ENCODE measurements at places on chromosomes 3 and 15. TPM values are rescaled to one million over a fixed set of nuclear protein-coding genes. Genes with fewer than 3 reads are reported as not detected.

ZNF860 gene
- total RNA-seq: 9.6 TPM

ATOSA gene
- 101 TPM for total RNA-seq

APH1B gene
- total RNA-seq: 20.2 TPM

U2SURP gene
- 204 TPM for total RNA-seq

GRCh38 chr3:59559721-59560435, 510.1 kb upstream of the CFAP20DC start:
- DNase-seq: no peak

- DNase-seq: no peak
Observed at GRCh38 chr3:63909431-63909830, 2.8 kb downstream of the SCAANT1 start.

GRCh38 chr3:72158639-72159326, 373.8 kb upstream of the PROK2 start:
- no peak for DNase-seq

GRCh38 chr3:25558121-25558520, 106.6 kb downstream of the TOP2B start:
- no peak for DNase-seq

GRCh38 chr15:83747050-83747717, 93.3 kb downstream of the ADAMTSL3 start:
- DNase-seq: peak; percentile 13

GRCh38 chr3:188082450-188082849, 71.5 kb upstream of the LPP start:
- DNase-seq: no peak

DNA sequence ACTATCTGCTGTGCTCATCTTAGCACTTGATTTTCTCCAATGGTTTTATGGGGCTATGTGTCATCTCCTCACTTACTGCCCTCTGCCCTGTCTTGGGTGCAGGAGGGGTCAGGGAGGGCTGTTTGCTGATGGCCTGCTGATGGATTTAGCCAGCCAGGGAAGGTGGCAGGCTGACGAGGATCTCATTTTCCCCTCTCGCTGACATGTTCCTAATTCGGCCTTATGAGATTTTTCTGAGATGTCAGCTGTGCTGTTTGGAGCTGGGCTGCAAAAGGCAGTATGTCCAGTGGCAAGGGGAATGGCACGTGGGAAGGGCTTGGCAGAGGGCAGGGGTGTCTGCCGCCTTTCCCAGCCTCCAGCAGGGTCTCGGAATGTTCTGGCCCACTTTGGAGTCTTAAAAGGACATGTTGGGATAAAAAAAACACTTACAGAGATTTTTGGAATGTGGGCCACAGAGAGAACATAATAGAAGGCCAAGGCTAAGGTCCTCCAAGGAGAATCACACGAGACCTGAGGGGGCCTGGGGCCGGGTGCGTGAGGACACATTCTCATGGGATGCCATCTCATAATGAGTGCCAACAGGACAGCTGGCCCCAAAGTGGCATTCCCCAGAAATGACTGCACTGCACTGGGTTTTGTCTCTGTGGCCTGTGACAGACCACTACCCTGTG, 303.8 kb downstream of the TLE3 start:
- DNase-seq: no peak

All from urinary bladder (tissue), 4 donors.